ENCODE measurements at places on chromosomes 12 and 14.

GRCh38 chr12:14723763-14724162 lies 27.4 kb upstream of the GUCY2C start:
- peak; percentile 46 for DNase-seq

DNA sequence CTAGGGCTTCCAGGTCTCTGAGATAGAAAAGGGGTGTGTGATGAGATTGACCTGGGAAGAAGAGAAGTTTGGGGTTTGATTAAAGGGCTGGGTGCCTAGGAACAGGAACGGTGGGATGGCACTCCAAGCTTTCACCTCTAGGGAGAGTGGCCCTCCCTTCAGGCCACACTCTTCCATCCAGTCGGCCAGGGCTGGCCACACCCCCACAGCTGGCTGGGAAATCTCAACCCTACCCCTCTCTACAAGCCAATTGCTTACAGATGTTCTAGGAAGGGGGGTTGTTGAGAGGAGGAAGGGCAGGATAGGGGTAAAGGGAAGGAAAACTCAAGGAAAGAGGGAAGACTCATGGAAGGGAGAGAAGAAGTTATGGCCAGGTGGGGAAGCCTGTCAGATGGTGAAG lies 6.6 kb upstream of the ITGA5 start:
- DNase-seq, result no peak

- DNase-seq, result peak; percentile 32
These were observed 14.3 kb upstream of the RIC8B start for GRCh38 chr12:106760184-106760531.

- no peak for DNase-seq
These were observed 927 bp downstream of the PTHLH start for GRCh38 chr12:27971606-27972005.

DNA sequence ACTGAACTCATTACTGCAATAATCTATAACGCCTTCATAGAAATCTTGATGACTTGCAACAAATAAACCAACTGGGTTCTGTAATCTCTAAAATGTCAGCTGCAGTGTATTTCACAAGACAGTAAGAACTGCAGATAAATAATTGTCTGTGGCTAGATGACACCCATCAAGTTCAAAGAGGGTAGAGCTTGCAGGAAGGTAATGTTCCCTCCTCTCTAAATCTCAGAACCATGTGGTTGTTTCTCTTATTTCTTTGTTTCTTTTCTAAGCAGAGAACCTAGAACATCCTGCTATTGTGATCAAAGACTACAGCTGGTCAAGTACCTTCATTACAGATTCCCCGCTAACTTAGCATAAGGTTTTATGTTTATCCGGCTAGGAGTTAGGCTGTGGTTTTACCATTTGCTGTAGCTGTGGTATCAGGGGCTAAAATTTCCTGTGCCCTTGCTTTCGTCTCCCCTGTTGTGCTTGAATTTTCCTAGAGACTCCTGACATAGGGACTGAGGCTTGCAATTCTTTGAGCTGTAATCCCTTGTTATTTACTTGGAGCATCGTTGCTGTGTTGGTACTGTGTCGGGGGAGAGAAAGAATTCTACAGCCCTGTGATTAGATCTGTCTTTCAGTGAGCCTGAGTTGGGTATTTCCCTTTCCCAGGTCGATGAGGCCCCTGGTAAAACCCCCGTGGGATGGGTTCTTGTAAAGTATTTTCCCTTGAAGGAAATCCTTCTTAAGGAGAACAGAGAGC lies 253.1 kb upstream of the BTG1 start:
- no peak for DNase-seq

GRCh38 chr14:102013669-102014200 lies 49.4 kb downstream of the DYNC1H1 start:
- DNase-seq, result no peak

- no peak for DNase-seq
These were observed 15.8 kb downstream of the PRKD1 start for GRCh38 chr14:29911810-29912209.
